Frontal cortex (tissue), 4 donors: ENCODE measurements at places on chromosomes 7 and 10. TPM values are rescaled to one million over a fixed set of nuclear protein-coding genes. Genes with fewer than 3 reads are reported as not detected.

DNA sequence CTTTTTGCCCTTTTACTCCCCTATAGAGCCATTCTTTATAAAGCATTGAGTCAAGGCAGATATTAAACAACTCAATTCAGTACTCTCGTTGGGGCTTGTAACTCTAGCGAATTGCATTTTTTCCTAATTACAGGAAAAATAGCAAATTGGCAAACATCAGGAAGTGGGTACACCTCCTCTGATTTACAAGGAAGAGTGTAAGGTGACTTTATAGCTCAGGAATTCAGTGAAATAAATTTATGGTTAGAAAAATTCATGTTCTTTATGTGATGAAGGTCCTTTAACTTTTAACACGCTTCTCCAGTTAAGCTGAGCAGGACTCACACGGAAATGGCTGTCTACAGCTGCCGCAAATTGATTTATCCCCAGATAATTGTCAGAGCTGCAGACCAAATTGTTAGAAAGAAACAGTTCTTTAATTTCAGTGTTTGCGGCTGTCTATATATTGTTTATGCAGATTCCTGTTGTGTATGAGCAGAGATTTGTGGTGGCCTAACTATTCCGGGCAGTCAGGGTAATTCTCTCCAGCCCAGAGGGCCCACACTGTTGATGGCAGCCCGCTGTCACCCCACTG, 151.1 kb upstream of the MKI67 start:
- DNase-seq = no peak

DNA sequence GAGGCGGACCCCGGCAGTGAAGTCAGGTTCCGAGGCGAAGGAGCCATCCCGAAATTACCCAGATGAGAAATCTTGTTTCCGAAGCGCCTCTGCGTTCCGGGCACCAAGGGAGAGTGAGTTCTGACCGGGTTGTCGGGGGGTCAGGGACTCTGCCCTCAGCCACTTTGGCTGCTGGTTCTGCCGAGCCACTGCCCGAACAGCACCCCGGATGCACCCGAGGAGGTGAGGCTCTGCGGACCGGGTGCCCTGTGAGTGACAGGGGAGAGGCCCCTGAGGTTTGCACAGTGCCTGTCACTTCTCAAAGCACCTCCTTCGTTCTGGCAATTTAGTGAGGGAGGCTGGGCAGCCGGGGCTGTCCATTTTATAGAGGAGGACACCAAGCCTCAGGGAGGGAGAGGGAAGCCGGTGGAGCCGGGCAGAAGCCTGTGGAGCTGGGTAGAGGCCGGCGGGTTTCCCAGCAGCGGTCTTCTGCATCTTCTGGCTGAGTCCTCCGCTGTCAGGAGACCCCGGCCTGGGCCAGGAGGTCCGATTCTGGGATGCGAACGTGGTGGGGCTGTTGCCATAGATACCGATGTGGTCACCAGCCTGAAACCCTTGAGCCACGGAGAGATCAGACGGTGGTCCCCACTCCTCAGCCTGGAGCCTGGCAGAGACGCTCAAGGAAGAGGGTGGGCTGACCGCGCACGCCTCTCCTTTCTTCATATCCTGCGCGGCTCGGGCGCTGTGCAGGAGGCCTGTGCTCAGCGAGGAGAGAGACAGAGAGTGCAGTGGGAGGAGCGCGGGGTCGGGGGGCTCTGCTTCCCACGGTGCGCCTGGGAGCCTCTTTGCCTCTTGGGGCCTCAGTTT, 18.9 kb upstream of the SHH start:
- DNase-seq = no peak

GRCh38 chr10:30192846-30193608, 133.6 kb upstream of the JCAD start:
- no peak for DNase-seq

DNA sequence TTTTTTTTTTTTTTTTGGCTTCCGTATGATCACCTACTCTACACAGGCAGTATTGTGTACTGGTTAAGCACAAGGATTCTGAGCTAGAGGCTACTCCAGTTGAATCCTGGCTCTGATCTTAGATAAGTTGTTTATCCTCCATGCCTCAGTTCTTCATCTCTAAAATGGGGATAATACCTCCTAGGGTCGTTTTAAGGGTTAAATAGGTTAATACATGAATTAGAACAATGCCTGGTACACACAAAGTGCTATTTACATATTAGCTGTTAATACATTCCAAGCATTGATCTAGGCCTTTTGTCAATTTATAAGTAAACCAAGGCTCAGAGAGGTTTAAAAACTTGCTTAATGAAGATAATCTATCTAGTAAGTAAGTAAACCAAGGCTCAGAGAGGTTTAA, 59.0 kb downstream of the ST7 start:
- no peak for DNase-seq

GRCh38 chr10:4561296-4561695, 264.7 kb upstream of the AKR1E2 start:
- no peak for DNase-seq

The RET gene
- total RNA-seq = 1.6 TPM

The PIK3AP1 gene
- total RNA-seq = 4.5 TPM

The NPSR1 gene
- total RNA-seq = not detected

DNA sequence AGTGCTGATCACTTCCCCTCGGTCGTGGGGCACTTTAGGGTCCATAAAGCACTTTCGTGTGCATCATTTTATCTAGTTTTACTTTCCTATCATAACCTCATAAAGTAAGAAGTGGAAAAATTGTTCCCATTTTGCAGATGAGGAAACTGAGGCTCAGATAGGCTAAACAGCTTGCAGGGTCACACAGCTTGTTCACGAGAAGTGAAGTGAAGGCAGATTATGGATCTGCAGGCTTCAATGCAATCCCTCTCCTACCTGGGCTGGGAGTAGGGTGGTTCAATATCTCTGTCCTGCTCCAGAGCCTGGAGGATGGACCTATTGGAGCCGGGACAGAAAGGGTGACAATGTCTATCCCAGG, 10.8 kb upstream of the ZNF467 start:
- no peak for DNase-seq

DNA sequence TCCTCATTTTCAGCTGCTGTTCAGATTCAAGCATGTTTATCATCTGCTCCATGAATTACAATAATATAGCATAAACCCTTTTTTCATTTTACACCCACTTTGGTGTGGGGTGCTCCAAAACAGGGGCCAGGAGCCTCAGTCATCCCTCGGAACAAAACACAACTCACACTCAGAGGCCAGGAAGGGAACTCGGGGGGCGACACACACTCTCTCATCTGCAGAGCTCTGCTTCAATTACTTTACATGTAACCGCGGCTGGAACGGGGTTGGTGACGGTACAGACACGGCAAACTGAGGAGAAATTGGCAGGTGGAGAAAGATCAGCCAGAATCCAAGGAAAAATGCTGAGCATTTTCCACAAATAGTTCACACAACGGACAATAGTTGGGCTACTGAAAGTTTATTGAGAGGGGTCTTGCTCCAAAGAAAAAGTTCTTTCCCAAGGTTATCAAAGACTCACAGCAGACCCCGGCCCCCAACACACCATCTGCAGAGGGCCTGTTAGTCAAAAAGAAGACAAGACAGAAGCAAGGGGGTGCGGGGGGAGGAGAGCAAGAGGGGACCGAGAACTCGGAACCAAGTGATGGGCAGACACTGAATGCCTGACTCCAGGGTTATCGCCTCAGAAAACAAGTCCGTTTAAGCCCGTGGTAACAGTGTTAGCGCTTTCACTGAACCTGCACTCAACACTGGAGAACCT, 20.5 kb downstream of the DIP2C start:
- no peak for DNase-seq

DNA sequence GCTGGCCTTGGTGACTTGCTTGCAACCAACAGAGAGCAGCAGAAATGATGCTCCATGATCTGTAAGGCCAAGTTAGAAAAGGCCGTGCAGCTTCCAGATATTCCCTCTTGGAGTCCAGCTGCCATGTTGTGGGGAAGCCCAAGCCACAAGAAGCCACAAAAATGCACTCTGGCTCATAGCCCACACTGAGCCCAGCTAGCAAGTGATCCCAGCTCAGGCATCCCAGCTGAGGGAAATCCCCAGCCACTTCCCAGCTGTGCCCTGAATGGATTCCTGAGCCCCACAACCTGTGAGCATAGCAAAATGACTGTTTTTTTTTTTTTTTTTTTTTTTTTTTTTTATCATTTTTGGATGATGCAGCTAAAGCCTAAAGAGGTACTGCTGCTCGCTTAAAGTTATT, 11.1 kb upstream of the SDK1 start:
- no peak for DNase-seq

DNA sequence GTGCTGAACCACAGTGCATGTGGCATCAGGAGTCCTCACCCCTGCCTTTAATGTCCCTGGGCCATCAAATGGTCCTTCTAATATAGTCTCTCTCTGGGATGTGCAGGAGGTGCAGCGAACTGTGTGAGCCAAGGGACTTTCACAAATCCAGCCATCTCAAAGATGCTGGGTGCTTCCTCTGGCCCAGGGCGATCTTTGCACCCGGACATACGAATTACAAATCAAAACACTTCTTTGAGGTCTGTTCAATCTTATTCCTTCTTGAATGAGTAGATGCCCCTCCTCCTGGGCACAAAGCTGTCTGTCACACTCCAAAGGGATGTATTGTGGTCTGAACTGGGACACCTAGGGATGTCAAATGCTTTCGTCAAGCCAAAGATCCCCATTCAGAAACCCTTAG, 60.6 kb downstream of the VSTM4 start:
- no peak for DNase-seq

The MMD2 gene
- 2.4 TPM for total RNA-seq

The SEMA4G gene
- total RNA-seq = 6.5 TPM

- DNase-seq = no peak
Measured at GRCh38 chr7:25967278-25968204, 184.5 kb upstream of the NFE2L3 start.

DNA sequence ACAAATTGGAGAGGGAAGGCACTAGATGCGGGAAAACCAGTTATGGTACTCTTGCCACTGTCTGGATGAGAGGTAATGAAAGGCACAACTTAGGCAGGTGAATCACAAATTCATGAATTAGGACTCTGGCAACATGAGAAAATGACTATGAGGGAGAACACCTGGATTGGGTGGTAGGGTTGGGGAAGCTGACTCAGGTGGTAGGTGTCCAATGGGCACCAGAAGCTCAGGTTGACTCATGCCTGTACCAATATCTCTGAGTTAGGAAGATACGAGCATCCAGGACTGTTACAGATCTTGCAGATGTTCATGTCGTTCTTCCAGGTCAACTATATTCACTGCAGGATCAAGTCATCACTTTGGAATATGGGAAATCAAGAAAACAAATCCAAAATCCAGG, 56.7 kb downstream of the NPY start:
- no peak for DNase-seq

DNA sequence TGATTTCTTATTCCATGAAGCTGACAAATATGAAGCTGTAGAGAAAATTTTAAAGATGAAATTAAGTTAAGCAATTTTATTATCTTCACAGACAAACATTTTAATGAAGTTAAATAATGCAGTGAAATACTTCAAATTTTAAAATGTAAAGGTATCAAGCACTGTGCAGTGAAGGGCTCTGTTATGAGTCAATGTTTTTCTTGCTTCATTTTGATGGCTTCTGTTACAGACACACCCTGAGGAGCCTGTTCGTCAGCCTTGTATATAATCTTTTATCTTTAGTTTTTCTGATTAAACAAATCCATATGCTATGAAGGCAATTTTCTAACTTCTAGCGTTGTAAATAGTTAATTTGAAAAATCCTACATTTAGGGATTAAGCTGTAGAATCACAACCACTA, 18.5 kb downstream of the VSTM2A start:
- no peak for DNase-seq

- no peak for DNase-seq
Measured at GRCh38 chr10:119116326-119116951, 12.5 kb downstream of the DENND10 start.

The MOGAT3 gene
- total RNA-seq = not detected

DNA sequence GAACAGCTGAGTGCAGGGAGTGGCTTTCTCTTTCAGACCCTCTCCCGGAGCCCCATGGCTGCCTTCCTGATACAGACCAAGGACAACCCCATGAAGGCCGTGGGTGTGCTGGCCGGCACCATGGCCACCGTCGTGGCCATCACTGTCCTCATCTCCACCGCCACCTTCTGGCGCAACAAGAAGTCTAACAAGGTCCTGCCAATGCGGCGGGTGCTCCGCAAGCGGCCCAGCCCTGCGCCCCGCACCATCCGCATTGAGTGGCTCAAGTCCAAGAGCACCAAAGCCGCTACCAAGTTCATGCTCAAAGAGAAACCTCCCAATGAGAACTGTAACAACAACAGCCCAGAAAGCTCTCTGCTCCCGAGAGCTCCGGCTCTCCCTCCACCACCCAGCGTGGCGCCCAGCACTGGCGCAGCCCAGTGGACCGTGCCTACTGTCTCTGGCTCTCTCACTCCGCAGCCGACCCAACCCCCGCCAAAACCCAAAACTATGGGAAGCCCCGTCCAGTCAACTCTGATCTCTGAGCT, 11.2 kb downstream of the LRIT2 start:
- DNase-seq = no peak

The MACROH2A2 gene
- total RNA-seq = 48.9 TPM

- peak; percentile 80 for DNase-seq
Measured at GRCh38 chr10:132637477-132638129, 100.0 kb downstream of the INPP5A start.

DNA sequence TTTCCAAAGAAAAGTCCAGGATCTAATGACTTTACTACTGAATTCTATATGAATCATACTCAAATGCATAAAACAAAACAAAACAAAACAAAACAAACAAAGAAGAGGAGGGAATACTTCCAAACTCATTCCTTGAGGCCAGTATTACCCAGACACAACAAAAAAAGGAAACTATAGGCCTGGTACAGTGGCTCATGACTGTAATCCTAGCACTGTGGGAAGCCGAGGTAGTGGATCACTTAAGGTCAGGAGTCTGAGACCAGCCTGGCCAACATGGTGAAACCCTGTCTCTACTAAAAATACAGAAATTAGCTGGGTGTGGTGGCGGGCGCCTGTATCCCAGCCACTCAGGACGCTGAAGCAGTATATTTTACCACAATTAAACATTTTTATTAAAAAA, 114.6 kb downstream of the NRBF2 start:
- no peak for DNase-seq

- no peak for DNase-seq
Measured at GRCh38 chr10:7338469-7338868, 72.4 kb downstream of the SFMBT2 start.

The SPDYE8 gene
- total RNA-seq = under 0.01 TPM

The CACNB2 gene
- 10.6 TPM for total RNA-seq

GRCh38 chr10:70730955-70731354, 54.2 kb downstream of the TBATA start:
- no peak for DNase-seq

The MSMB gene
- not detected for total RNA-seq

GRCh38 chr7:124452186-124452585, 313.4 kb downstream of the GPR37 start:
- DNase-seq = no peak

The ACSL5 gene
- 2.4 TPM for total RNA-seq

The CDHR1 gene
- total RNA-seq = 1.6 TPM

DNA sequence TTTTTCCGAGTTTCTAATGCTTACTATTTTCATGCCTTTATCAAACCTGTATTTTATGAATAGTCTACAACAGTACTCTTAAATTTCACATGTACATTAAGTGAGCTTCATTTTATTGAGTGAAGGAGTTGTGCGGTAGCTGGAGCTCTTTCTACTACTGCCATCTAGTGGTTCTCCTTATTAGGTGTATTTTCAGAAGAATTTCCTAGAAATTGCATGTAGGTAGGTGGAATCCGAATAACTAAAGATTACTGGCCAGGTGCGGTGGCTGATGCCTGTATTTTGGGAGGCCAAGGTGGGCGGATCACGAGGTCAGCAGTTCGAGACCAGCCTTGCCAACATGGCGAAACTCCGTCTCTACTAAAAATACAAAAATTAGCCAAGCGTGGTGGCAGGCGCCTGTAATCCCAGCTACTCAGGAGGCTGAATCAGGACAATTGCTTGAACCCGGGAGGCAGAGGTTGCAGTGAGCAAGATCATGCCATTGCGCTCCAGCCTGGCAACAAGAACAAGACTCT, 38.3 kb downstream of the LRRC72 start:
- DNase-seq = no peak
